Stimulated activated CD8-positive, alpha-beta memory T cell treated with anti-CD3 and anti-CD28 coated beads, Interleukin-7, amount 100 ng/mL, for 24 hours (primary cell): ENCODE measurements at places on chromosomes 1 and 21.
A peak's percentile ranks its signal among the peaks of the same experiment; 100 is the strongest.

DNA sequence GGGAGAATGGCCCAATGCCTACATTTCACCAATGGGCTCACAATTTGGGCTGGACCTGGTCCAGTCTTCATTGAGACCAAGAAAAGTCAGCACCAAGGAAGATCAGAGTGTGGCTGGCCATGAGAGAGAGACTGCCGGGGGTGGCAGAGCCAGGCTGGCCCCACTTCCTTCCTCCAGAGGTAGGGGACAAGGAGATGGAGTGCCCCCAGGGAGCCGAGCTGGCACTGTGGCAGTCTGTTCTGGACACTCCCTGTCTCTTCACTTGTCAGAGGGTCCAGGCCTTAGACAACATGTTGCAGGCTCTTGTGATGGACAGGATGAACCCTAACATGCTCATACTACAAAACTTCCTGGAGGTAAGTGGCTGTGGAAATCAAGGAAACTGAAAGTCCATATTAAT lies 27.7 kb downstream of the INAVA start:
- DNase-seq: no peak

DNA sequence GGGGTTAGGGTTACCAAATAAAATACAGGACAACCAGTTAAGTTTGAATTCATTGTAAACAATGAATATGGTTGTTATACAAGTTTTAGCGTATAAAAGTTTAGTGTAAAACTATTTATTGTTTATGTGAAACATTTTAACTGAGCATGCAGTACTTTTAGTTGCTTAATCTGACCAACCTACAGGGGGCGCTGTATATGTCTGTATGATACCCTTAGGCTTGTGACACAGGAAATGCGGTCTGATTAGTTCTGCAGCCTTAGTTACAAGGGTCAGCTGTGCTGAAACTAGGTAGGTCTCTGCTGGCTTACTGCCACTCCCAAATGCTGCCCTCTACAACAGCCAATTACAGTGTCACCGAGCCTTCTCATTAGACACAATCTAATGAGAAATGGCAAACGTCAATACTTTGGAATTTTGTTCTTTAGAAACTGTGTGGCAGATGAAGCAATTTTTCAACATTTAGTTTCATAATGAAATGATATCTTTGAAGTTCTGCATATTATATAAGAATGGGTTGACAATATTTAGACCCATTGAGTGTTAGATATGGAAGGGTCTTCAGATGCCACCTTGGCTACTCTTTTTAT lies 56.2 kb downstream of the NTNG1 start:
- no peak for DNase-seq

DNA sequence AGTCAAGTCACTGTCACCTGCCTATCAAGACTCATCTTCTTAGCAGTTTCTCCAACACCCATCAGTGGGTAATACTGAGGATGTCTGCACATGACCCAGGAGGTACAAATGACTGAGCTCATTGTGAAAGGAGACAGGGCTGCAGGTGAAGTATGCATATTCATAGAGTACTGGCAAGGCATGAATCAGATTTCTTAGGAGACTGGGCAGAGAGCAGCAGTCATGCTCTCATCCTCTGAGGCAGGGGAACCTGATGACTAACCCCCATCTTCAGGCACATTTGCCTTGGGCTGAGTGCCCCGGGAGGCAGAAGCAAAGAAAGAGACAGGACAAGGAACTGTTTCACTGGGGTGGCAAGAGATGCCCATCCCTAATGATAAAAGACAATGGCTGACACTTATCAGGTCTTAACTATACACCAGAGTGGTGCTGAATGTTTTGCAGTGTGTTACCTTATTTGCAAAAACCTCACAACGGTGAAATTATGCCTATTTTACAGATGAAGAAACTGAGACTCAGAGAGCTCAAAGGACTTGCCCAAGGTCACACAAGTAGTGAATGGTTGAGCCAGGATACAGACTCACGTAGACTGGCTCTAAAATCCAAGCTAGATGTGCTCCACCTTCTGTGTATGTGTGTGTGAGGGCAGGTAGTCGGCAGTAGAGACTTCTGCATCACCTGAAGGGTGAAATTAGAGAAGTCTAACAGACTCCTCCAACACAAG lies 9.2 kb upstream of the GRHL3 start:
- no peak for DNase-seq

GRCh38 chr1:214461305-214461704 lies 90.1 kb downstream of the PTPN14 start:
- no peak for DNase-seq

GRCh38 chr1:38580594-38580993 lies 279.0 kb downstream of the RRAGC start:
- no peak for DNase-seq

DNA sequence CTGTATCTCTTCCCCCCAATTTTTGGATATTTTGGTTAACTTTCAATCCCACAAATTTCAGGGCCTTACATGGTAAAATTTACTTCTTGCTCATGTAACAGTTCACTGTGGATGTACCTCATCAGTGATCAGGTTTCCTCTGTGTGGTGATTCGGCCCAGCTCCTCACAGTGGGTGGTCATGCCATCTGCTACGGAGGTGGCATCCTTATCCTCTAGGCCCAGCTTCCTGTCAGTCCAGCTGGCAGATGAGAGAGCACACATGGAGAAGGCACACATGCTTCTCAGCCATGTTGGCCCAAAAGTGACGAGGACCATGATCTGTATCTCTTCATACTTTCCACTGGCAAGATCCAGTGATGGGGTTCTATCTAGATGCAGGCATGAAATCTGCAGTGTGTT lies 27.2 kb downstream of the PCBP3 start:
- no peak for DNase-seq

DNA sequence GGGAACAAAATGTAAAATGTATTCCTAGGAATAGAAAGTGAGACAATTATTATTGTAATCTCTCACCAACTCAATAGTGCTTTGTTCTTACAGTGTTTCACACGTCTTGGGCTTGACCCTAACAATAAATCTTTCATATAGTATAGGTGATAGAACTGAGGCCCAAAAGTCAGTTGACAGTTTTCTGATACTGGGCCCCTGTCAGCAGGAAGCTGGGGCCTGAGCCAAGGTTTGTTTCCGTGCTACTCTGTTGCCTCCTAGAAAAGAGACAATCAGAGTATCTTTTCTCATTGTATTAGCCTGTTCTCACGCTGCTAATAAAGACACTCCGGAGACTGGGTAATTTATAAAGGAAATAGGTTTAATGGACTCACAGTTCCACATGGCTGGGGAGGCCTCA lies 5.0 kb downstream of the RRP1B start:
- no peak for DNase-seq

- DNase-seq: no peak
Measured at GRCh38 chr1:98280049-98280448, 359.2 kb upstream of the DPYD start.

DNA sequence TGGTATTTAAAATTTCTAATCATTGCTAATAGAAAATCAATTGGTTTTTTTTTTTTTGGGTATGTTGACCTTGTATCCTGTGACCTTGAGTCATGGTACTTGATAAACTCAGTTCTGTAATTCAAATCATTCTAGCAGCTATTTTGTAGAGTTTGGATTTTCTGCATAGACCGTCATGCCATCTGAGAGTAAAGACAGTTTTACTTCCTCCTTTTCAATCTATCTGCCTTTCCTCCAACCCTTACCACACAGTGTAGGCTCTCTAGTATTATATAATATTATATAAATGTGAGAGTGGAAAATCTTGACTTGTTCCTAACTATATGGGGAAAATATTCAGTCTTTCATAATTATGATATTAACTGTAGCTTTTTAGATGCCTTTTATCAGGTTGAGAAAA lies 7.0 kb downstream of the TDRD5 start:
- DNase-seq: no peak

DNA sequence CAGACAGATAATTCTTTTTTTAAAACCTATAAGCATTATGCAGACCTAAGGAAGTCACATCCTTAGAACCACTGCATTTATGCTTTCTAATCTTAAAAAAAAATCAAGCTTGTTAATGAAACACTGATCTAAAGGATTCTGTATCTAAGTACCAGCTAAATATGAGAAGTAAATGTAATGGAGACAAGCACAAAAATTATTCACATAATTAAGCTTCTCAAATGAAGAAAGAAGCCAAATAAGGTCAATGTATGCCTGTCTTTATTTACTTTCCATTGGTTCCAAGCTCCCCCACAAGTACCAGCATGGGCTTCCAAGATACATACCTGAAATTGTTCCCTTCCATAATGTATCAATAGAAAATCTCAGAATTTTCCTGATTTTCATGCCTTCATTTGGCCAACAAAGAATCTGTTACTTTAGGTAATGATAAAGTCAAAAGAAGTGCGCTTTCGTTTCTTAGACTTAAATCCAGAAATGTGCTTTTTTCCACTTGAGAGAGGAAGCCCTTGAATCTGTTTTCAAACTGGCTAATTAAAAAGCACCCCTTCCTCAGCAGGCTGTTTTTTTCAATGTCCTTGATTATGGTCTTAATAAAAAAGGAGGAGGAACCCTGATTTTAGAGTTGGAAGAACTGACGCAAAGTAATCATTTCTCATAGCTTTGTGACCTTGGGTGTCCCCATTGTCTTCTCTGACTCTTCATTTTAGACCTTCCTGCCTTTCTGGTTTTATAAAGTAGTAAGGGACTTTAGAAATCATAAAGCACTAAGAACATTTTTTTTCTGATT lies 3.8 kb downstream of the RGS2 start:
- DNase-seq: no peak

DNA sequence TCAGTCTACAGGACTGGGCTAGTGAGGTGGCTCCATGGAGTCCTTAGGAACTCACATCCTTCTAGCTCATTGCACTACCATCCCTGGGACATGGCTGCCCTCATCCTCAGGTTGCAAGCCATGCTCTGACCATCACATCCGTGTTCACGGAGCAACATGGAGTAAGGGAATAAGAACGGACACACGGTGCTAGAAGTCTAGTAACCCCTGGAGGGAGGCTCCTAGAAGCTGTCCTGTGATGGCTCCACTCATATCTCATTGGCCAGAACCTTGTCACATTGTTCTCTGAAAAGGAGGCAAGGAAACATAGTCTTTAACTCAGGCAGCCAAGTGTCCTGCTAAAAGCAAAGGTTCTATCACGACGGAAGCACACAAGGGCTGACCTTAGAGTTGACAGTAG lies 3.9 kb downstream of the MRAP start:
- DNase-seq: no peak

DNA sequence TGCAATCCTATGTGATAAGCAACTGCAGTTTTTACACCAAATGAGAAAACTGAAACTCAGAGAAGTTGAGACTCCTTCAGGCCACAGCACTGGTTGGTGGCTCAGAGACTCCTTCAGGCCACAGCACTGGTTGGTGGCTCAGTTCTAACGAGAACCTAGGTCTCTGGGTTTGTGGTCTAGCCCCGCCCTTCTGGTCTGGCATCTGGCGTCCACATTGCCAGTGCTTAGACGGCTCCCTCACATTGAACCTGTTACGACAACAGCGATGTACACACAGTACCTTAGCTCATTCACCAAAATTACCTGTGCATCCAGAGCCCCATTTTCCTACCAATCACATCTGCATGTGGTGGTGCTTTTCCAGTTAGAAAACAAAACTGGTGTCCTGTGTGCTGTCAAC lies 66.1 kb downstream of the NID1 start:
- peak; percentile 5 for DNase-seq

GRCh38 chr1:6466023-6466422 lies at the start of gene TNFRSF25:
Gene TNFRSF25, minus strand, starts transcription at chr1:6466173. Its CDS starts 66 bp downstream, at chr1:6466107.
- DNase-seq: no peak

- no peak for DNase-seq
Measured at GRCh38 chr1:170887726-170888125, 47.6 kb upstream of the MROH9 start.

GRCh38 chr1:161721738-161722343 lies 497 bp downstream of the FCRLB start:
- DNase-seq: no peak

GRCh38 chr1:213687832-213688231 lies 299.9 kb upstream of the PROX1 start:
- no peak for DNase-seq

DNA sequence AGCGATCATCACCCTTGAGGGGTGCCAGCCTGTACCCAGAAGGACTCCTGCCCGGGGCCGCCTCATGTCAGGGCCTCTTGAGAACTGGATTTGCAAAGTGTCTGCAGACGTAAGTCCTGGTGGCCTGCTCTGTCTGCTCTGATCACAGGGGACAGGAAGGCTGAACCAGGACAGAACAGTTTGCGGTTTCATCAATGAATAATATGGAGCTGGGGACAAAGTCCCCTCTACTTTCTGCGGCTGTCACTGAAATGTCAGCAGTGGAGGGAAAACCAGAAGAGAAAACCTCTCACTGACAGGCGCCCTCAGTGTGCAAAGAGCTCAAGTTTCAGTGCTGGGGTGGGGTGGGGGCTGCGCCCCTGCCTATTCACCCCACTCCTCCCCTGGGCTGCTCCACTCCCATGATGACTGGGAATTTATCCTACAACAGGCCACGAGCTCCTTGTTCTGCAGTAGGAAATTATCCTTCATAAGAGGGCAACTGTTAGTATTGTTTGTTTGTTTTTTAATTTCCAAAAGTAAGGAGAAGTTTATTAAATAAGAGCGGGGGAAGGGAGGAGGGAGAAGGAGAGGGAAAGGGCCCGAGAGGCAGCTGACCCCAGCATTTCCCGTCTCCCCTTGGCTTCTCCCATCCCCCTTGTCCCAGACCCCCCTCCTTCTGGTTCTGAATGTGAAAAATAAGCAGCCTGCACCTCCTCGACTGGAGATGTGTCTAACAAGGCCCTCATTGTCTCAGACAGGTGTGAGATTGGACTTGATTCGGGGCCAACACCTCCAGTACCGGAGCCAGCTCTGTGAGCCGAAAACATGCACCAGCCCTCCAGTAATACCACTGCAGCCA lies 149.2 kb downstream of the CLIC6 start:
- DNase-seq: no peak

DNA sequence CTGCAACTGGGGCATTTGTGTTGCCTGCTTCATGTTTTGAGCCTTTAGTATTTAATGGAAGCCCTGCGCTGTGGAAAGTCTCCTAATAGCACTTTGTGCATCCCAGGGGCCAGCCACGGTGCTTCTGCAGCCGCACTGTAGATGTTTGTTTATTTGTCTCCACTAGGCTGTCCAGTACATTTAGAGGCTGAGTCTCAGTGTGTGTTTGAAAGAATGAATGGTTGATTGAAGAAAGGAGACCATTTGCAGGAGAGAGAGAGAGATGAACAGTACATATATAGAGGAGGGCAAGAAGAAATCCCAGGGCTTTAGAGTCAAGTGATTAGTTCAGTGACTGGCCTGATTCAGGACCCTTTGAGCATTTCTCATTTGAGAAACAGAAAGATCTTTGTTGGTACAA lies 33.9 kb downstream of the MPZL1 start:
- DNase-seq: no peak

GRCh38 chr1:177925006-177925405 lies 44.9 kb downstream of the SEC16B start:
- no peak for DNase-seq

GRCh38 chr1:36327421-36328087 lies 4.1 kb upstream of the EVA1B start:
- DNase-seq: no peak

GRCh38 chr1:174364996-174365736 lies 82.6 kb upstream of the GPR52 start:
- no peak for DNase-seq

- DNase-seq: no peak
Measured at GRCh38 chr1:109777436-109777835, 13.7 kb upstream of the EPS8L3 start.

- no peak for DNase-seq
Measured at GRCh38 chr1:245809361-245809760, 654.6 kb downstream of the KIF26B start.
